ENCODE measurements at places on chromosomes 1 and 21.

DNA sequence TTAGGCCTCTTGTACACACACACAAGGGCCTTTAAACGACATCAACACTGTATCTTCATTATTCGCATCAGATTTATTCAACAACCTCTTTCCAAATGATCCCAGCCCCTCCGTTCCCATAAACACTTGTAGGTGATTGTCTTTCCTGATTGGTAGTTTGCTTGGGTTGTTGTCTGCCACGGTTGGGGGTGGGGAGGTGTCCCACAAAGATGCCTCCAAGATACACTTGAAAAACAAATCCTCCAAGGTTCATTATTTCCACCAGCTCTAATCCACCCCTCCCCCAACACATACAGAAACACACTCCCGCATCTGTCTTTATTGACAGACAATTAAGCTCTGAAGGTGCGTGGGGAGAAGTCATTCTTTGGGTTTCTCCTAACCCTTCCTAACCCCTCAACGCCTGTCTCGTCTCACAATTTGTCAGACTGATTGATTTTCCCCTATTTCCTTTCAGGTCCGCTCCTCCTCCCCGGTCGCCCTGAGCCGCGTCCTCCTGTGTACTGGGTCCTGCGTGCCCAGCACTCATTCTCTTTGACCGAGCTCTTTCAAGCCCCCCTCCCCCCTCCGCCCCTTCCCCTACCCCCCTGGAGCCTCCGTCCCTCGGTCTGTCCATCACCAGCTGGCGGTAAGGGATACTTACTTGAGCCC is 1.4 kb downstream of the WDR26 start:
- no peak for DNase-seq

- DNase-seq, result no peak
Measured at GRCh38 chr1:159979257-159979656, 25.2 kb upstream of the SLAMF9 start.

DNA sequence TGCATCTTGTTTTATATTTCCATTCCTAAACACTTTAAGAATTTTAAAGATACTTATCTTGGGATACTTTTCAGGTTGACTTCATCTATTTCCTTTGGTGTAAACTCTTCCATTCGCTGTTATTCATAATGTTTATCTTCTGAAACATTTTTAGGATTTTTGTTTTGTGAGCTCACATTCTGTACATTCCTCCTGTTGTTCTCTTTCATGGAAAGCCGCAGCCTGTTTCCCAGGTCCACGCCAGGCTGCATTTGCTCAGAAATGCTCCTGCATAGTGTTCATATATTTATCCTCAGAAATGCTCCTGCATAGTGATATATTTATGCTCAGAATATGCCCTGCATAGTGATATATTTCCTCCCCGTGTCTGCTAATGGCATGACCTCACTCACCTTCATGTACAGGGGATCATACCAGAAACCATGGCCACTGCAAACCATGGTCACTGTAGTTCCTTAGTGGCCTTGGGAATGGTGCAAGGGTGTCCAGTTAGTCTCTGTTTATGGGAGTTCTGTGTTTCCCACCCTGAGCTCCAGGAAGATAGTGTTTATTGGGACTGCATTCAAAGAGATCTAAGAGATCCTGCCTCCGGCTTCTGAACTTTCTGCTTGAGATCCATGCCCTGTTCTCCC is 153.9 kb upstream of the GREM2 start:
- peak; percentile 42 for DNase-seq

- DNase-seq, result no peak
Measured at GRCh38 chr1:216888731-216889130, 165.5 kb upstream of the ESRRG start.

DNA sequence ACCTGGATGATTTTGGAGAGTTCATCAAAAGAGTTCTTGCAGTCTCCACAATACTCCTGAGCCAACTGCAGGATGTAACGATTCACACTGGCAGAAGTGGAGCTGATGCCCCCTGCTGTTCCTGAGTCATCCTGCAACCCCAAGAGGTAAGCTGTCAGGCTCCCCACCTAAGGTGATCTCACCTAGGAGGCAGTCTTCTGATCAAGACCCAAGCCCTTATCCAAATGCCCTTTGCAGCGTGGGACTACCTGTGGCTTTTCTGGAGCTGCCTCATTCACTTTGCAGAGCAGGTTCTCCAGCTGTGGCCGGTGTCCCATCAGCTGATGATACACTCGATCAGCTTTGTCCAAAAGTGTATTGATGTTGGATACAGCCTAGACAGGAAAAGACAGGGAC is 96.4 kb downstream of the UBR4 start:
- no peak for DNase-seq

GRCh38 chr1:213122514-213122929 is 71.5 kb downstream of the RPS6KC1 start:
- DNase-seq, result peak; percentile 56

- no peak for DNase-seq
Measured at GRCh38 chr1:211938561-211938997, 96.8 kb downstream of the INTS7 start.

GRCh38 chr1:12573015-12573825 is 44.8 kb downstream of the DHRS3 start:
- DNase-seq, result no peak

- no peak for DNase-seq
Measured at GRCh38 chr1:155884982-155885381, 25.6 kb downstream of the SYT11 start.

- peak; percentile 87 for DNase-seq
Measured at GRCh38 chr1:182185842-182186756, 124.6 kb upstream of the ZNF648 start.

- DNase-seq, result no peak
Measured at GRCh38 chr1:19439464-19440171, 45.7 kb downstream of the CAPZB start.

GRCh38 chr1:20834780-20835179 is 47.7 kb upstream of the HP1BP3 start:
- DNase-seq, result no peak

DNA sequence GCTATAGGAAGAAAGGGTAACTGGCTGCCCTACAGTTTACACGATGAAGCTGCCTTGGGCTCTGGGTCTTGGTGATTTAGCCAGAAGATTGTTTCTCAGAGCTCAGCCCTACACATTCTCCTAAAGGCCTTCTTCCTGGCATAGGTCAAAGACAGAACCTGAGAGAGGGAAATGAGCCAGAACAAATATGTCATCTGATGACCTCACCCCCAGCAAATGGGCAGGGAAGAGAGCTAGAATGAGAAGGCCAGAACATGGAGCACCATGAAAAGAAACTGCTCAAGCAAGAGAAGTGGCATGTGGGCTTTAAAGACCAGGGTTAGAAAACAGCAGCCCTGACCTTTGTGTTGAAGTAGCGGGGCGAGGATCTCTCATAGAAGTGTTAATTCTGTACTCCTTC is 5.5 kb upstream of the ILDR2 start:
- no peak for DNase-seq

DNA sequence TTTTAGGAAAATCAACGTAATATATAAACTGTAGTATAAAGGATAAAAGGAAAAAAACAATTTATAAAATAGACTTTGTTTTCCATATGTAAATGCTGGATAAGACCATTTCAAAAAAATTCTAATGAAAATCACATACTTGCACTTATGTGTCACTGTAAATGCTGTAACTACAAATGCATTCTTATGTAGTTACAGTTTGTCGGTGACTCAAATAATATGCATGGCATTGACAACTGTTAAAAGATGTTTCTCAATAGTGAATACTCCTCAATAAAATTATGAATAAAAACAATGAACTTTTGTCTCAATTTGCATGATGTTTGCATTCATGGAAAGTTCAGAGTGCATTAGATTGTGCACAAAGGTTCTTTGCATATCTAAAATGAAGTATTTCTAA is 614.0 kb upstream of the CHRM3 start:
- DNase-seq, result no peak

GRCh38 chr1:32491386-32491785 is 26.5 kb downstream of the ZBTB8B start:
- no peak for DNase-seq

GRCh38 chr1:2290171-2290578 is 62.1 kb downstream of the SKI start:
- no peak for DNase-seq

- DNase-seq, result no peak
Measured at GRCh38 chr1:30039354-30040080, 683.9 kb downstream of the MATN1 start.

GRCh38 chr1:61844006-61844405 is 101.7 kb downstream of the PATJ start:
- no peak for DNase-seq

- DNase-seq, result no peak
Measured at GRCh38 chr21:31915566-31915965, 42.7 kb downstream of the HUNK start.

GRCh38 chr1:113904293-113904673 is 316 bp downstream of the AP4B1 start:
- DNase-seq, result no peak

DNA sequence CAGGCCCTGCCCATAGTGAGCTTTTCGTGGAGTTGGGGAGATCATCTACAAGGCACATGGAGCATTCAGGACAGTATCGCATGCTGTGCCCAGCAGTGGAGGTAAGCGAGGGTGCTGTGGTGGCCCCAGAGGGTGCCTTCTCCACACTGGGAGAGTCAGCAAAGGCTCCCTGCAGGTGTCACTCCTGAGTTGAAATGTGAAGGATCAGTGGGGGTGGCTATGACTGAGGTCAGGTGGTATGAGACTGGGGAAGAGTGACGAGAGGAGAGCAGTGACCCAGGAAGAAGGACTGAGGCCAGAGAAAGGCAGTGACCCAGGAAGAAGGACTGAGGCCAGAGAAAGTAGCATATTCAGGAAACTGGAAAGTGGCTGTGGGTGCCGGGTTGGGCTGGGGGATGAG is 53.0 kb downstream of the SPAG17 start:
- DNase-seq, result no peak

- no peak for DNase-seq
Measured at GRCh38 chr1:232786845-232787455, 18.3 kb upstream of the MAP10 start.

DNA sequence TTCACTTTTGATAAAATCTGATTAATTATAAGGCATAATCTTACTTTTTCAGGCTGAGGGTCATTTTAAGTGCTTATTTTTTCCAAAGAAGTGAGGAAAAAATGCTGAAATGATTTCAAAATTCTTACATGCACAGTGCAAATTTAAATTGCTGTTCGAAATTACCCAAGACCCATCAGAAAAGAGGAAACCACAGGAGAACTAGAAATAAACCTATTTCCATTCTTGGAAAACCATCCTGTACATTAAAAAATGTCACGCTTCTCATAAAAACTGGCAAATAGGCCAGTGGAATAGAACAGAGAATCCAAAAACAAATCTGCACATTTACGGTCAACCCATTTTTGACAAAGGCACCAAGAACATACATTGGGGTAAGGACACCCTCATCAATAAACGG is 414.9 kb downstream of the SMYD3 start:
- DNase-seq, result no peak

- no peak for DNase-seq
Measured at GRCh38 chr1:21042929-21043605, 133.6 kb downstream of the EIF4G3 start.

DNA sequence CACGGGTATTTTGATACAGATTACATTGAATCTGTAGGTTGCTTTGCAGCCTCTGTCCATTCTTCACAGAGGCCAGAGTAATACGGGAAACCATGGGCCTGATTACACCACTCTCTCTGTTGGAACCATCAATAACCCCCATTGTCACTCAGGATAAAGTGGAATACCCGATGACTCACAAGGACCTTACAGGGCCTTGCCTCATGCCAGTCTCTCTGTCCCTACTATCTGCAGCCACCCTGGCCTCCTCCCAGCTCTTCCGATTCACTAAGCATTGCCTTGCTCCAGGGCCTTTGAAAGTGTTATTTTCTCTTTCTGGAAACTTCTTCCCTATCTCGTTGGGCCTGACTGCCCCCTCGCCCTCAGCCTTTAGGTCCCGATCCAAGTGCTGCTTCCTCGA is 61.7 kb downstream of the HMGB4 start:
- DNase-seq, result no peak

DNA sequence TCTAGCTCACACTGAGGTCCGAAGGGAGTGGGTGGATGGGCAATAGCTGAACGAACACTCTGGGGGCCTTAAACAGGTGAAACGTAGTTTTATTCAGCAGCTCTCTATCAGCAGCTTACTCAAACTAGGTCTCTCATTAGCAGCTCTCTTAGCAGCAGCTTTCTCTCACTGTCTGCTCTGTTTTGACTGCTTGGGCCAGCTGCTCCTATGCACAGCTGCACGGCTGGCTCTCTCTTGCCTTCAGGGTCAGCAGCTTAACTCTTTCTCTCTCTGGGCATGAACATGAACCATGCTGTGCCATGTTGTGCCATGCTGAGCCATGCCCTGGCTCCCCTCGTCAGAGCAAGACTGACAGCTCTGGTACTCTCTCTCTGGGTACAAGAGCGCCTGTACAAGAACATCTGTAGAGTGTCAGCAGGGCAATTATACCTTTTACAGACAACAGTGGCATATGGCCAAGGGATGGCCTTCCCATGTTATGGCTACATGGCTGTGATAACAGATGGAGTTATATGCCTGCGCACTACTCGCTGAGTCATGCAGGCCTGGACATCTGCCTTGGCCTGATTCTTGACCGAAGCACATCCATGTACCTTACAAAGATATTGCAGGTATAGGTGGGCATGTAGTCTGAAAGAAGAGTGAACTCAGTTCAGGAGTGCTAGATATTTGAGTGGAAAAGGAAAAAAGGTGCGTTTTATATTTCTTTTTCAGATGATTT is 152.4 kb downstream of the LEPR start:
- no peak for DNase-seq

DNA sequence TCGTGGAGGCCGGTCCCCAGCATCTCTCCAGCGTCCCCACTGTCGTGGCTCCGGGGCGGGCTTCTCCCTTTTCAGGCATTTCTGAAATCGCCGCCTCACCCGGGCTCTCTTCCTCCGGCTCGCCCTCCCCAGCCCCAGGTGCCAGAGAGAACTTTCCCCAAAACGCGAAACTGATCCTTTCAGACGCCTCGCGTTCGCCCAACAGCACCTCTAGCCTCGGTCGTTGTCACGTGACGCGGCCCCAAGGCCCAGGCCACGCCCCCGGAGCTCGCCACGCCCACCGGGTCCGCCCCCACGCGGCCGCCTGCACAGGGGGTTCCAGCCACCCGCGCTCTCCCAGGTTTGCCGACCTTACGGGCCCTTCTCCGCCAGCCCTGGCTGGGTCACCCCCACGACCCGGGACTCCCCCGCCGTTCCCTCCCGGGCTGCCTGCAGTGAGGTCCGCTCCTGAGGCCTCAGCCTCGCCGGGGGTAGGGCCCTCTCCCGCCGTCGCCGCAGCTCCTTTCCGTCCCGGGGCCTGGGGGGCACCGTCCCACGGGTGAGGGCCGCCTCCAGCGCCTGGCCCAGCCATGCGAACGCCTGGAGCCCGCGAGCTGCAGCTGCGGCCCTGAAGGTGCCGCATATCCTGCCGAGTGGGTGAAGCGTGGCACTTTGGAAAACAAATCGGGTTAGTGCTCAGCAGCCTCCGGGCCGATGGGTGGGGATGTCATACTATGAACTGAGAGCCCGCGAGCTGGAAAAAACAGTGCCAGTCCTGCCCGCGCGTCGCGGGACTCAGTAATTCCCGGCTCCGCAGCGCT is 21.0 kb downstream of the H3-3A start:
- peak; percentile 33 for DNase-seq

GRCh38 chr1:63042278-63042677 is 258.3 kb downstream of the ATG4C start:
- no peak for DNase-seq
